ENCODE measurements at places on chromosomes 2 and 18. TPM values are rescaled to one million over a fixed set of nuclear protein-coding genes. Genes with fewer than 3 reads are reported as not detected.

EFHD1 gene
- total RNA-seq = 8.1 TPM

ARMC9 gene
- 2.5 TPM for total RNA-seq

CHAC2 gene
- total RNA-seq = 2.0 TPM

SAG gene
- total RNA-seq = not detected

DNA sequence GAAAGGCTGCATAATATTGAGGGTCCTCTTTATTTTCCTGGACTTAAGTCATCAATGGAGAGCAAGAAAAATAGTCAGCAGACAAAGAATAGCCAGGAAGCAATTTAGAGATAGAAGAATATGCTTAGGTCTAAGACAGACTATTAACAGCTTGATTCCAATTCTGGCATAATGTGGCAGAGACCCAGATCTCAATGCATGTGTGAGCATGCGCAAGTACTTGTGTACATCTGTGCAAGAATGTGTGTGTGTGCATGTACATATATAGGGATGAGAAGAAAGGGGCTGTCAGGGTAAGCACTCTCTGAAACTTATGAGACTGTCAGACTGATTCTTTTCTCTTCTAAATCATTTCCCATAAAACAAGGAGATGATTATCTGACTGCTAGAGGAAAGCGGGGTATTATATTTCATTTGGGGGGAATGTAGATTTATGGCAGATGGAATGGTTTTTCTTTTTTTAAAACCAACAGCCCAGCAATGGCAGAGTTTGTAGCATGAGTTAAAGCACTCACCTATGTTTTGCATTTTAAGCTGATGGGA, 381.3 kb upstream of the SPRED2 start:
- DNase-seq = no peak

DNA sequence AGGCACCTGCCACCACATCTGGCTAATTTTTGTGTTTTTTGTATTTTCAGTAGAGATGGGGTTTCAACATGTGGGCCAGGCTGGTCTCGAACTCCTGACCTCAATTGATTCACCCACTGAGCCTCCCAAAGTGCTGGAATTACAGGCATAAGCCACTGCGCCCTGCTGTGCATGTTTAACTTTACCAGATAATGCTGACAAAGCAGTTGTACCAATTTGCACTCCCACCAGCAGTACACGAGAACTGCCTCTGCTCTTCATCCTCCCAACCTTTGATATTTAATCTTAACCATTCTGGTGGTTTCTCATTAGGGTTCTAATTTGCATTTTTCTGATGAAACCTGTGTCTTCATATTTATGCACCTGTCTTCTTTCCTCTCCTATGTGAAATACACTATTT, 12.0 kb upstream of the DYM start:
- DNase-seq = no peak

DNA sequence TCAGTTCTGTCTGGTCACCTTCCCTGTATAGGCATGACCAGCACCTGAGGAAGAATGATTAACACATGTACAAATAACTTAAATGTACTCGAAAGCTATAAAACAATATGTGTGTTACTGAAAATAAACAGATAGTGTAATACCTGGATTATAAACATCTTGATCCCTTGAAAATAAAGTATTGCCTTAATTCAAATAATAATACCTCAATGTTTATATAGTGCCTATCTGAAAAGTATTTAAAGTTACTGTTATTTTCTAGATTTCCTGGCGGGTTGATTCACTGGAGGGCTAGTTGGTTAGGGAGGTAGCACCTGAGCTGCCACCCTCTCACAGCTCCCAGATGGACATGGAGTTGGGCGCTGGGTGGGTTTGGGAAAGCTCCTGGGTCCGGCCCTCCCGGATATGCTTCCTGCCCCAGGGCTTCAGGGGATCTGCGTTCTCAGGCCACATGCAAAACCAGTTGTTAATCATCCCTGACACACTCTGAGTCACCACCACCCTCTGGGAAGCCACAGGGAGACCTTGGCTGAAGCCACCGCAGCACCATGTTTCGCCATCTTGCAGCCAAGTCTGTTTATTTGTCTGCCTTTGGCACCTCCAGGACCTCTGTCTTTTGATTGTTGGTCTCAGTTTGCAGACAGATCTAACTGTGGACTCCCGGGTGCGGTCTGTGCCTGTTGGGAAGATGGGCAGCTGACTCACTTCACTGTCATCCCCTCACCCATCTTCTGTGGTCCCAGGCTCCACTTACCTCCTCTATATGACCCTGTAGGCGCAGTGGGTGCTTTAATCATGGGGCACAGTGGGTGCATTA, 35.3 kb downstream of the RAB31 start:
- DNase-seq = no peak

- DNase-seq = no peak
Measured at GRCh38 chr2:45145073-45145899, 136.0 kb upstream of the SIX2 start.

DNA sequence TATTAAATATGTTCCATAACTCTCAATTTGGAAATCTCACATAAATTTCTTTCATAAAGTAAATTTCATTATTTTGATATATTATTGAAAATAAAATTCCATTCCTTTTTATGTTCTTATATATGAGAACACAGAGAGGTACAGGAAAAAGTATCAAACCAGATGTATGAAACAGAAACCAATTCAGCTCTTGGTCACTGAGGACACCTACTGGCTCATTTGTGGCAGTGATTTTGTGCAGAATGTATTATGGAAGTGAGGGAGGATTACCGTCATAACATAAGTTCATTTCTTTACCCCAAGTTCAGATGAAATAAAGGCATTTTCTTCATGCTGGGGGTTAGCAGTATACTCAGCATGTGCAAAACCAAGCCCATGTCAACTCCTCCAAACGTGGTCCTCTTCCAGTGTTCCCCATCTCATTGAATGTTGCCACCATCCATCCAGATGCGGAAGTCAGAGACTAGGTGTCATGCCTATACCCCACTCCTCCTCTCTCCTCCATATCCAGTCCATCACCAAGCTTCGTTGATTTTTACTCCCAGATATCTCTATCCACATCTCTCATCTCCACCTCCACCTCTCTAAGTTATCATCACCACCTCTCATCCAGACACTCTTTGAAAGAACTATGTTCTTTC, 41.7 kb upstream of the MALL start:
- peak; percentile 21 for DNase-seq

DNA sequence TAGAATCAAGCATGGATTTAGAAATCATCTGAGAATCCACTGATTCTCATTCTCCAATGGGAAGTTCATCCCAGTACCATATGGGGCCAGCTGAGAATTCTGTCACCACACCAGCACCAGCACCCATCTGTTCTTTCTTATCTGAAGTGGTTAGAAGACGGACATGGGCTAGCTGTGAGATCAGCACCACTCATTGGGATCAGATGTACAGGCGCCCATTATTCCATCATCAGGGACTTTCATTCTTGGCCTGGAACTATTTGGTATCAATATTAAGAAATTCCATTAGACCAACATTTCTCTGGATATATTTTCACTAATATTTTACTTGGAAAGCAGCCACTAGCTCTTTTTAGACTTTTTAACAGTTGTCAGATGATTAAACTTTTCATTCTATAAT, 185.9 kb upstream of the LINC00305 start:
- no peak for DNase-seq

DNA sequence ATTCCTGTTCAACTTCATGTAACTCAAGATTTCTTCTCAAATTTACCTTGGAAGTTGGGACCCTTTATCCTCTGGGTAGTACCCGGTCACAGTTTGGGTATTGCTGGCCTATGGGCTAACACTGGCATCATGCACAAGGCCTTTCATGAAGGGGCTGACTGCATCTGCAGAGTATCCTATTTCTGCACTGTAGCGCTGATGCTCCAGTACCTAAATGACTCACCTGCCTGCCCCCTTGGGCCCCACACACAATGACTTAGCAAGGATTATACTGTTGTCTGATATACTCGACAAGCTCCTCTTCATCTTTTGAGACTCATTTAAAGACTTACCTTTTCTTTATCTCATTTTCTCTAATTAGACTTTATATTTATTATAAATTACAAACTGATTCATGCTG, 39.9 kb downstream of the DNAH6 start:
- no peak for DNase-seq

GRCh38 chr2:158297606-158298005, 158.9 kb downstream of the CCDC148 start:
- no peak for DNase-seq

GRCh38 chr2:129708221-129708967, 271.1 kb upstream of the RAB6C start:
- DNase-seq = no peak

DNA sequence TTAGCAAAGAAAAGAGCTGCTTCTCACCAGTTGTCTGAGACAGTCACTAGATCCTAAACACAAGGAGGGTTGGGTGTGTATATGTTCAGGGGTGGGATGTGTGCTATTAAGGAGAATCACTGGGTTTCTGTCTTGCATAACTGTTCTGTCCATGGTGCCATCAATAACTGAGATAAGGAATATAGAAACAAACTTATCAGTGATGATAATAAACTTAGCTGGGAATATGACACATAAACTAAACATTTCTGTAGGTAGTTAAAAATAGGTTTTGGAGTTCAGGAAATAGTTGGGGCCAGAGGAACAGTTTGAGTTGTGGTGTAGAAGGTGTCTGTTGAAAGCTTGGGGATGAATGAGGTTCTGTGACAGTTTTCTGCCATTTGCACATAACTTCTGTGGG, 17.4 kb downstream of the NAPG start:
- DNase-seq = no peak

DNA sequence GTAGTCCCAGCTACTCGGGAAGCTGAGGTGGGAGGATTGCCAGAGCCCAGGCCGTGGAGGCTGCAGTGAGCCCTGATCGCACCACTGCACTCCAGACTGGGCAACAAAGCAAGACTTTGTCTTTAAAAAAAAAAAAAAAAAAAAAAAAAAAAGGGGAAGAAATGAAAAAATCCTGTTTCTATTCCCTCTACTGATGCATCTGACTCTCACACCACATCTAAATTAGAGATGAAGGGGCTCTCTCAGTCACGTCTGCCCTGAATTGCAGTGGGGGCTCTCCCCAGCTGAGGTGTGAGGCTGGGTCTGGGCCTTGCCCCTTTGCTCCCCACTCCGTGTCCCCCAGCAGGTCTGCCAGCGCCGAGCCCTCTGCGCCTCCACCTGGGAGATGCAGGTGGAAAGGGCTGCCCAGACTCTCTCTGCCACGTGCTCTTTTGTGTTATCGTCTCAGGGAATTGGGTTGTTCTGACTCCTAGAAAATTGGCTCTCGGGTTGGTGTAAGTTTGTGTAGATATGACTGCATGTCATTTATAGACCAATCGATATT, 30.2 kb downstream of the TRAPPC12 start:
- DNase-seq = no peak

DNA sequence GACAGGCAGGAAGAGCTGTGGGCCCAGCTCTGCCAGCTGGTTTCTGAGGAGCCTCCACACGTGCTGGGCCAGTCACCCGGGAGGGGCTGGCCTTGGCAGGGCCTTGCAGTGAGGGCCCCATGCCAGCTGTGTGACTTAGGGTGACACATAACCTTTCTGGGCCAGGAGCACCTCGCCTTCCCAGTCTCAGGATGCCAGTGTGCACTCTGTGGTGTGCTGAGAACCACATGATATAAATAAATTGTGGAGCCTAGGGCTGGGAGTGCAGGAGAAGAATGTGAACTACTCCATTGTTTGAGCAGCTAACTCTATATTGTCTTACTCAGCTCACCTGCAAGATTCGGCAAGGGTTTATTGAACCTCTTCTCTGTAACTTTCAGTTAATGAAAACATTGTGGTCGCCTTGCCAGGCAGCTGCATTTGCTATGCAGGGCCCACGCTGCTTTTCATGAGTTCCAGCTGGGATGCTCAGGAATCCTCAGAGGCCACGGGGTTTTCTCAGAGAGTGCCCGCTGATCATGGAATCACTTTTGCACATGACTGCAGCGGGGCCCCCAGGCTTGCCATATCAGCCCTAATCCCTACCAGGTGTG, 222.3 kb downstream of the SH3RF3 start:
- peak; percentile 53 for DNase-seq

GRCh38 chr2:185531721-185532120, 206.9 kb upstream of the FSIP2 start:
- no peak for DNase-seq

DNA sequence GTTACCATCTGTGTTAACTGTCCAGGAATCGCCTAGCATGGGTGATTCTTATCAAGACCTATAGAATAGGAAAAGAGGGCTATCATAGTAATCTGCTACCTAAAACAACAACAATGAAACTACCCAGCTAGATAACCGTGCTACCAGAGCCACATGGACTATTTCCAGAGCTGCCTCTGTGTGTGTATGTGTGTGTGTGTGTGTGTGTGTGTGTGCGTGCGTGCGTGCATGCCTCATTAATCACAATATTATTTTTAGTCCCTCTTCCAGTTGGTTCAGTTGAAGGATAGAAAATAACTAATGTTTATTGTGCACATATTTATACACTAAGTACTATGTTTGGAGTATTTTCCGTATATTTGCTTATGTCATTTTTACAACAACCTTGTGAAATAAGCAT, 201.1 kb downstream of the SP3 start:
- DNase-seq = peak; percentile 44

- no peak for DNase-seq
Measured at GRCh38 chr2:101627285-101628029, 70.0 kb upstream of the MAP4K4 start.

GRCh38 chr2:98478088-98478551, 33.5 kb downstream of the INPP4A start:
- DNase-seq = no peak

- no peak for DNase-seq
Measured at GRCh38 chr18:57207124-57207916, 60.4 kb downstream of the BOD1L2 start.

GRCh38 chr2:75113231-75113869, 86.0 kb downstream of the TACR1 start:
- DNase-seq = no peak

DNA sequence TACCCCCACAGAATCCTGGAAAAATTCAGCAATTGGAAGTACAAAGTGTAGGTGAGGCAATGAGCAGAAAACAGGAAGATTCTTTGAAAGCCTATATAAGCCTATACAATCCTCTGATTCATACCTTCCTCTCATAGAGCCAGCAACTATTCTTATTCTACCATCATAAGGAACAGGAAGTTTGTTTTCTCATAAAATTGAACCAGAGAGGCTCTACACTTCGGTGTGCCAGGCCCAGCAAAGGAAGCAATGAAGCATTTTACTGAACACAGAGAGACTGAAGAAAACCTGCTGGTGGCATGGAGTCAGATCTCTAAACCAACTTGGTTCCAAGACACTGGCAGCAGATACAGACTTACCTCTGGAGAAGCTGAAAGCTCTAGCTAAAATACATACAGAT, 18.7 kb downstream of the CASP8 start:
- DNase-seq = no peak

DNA sequence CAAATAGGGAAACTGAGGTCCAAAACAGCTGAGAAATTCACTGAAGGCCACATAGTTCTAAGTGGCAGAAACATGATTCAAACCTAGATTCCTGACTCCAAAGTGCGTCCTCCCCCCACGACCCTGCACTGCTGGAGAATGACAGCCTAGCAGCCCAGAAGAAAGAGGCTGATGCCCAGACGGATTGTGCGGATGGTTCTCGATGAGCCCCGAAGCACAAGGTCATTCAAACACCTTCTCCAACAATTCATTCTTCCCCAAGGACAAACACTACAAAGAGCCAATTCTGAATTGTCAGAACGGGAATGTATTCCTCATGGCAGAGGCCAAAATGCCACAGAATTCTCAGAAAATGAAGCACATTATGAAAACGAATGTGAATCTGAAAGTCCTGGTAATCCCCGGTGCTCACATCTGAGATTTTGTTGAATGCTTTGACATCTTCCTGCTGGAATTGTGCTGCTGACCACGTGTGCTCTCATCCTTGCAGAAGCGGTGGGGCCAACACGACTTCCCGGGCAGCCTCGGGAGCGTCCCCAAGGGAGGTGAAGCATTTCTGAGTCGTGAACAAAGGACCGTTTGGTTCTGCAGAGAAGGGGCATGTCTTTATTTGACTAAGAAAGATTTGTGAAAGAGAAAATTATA, 337.0 kb downstream of the EIPR1 start:
- peak; percentile 30 for DNase-seq

All from heart right ventricle (tissue), 16 donors.